ENCODE measurements at places on chromosomes 11 and 22.

DNA sequence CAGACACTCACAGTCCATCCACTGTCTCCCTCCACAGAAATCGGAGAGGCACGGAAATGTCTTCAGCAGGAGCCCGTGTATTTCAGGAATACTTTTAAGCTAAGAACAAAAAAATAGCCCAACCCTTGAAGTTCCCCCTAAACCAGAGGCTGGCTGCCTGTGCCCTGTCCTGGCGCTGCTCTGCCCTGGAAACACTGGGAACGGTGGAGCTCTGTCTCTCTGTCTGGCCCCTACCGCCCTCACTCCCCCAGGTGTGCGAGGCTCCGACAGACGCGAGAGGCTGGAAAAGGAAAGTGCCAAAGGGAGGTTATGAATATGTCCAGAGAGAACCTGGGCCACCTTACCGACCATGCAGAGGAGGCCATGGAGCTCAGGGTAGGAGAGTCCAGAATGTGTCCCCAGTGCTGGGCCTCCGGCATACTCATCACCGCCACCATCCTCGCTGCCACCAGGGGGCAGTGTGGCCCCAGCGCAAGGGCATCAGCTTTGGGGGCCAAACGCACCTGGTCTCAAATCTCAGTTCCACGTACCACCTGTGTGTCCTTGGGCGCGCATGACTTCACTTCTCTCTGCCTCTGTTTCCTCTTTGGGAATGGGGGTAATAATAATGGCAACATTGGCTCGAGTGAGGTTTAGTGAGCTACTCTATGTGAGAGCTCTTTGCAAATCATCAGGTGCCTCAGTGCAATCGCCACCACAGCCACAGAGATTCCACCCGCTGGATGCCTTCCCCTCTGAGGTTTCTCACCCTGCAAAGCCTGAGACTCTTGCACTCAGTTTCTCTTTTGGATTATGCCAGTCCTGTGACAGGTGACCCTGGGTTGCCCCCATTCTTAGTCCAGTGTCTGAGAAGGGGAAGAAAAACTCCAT lies 10.4 kb upstream of the SLCO2B1 start:
- peak; percentile 66 for DNase-seq

GRCh38 chr11:127376301-127376700 lies 375.7 kb upstream of the KIRREL3 start:
- DNase-seq = no peak

GRCh38 chr11:19972091-19972490 lies 188.2 kb downstream of the DBX1 start:
- DNase-seq = no peak

DNA sequence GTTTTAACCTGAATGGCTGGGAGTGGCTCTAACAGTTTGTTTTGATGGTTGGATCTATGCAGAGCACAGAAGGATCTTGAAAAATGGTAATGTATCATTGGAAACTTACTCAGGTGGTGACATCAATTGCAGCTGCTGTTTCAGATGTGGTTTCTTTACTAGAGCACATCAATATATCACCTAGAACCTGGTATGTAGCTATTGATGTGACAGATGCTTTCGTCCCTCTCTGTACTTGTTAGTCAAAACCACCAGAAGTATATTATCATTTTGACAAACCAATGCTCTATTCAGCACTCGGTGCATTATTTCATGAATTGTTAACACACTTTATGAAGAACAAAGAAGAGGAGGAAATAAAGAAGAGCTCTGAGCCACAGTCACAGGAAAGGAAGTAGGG lies 26.6 kb upstream of the SCN3B start:
- DNase-seq = no peak

DNA sequence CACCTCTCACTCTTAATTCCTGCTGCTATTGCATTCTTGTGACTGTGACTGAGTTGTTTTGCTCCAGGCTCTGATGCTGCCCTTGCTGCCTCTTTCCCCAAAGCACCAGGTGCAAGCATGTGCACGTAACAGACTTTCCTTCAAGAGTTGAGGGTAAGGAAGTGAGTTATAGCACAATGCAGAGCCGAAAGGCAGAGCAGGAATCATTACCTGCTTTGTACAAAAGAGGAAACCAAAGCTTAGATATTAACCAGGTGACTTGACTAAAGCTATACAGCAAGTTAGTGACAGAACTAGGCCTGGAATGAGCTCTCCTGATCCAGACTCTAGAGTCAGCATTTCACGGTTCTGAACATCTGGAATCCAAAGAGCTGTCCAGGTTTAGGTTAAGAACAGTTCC lies 33.6 kb downstream of the NEU3 start:
- DNase-seq = no peak

- DNase-seq = no peak
Measured at GRCh38 chr11:17452668-17453067, 24.0 kb downstream of the ABCC8 start.

- DNase-seq = no peak
Measured at GRCh38 chr22:38469306-38469781, 1.4 kb downstream of the KDELR3 start.
